A549 treated with RU486 at 1 μM for 4 hours (cell line): ENCODE measurements at places on chromosomes 13 and 19. TPM values are rescaled to one million over a fixed set of nuclear protein-coding genes. Genes with fewer than 3 reads are reported as not detected.

FGF9 gene
- not detected in 5 replicates for total RNA-seq

UFM1 gene
- 16.9 to 37.3 TPM (median 28.8 TPM) in 5 replicates for total RNA-seq

PNMA8A gene
- total RNA-seq, result 8.8 to 12.0 TPM (median 11.0 TPM) in 5 replicates

USHBP1 gene
- total RNA-seq, result not detected in 5 replicates

C19orf81 gene
- total RNA-seq, result 7.1 to 13.3 TPM (median 9.7 TPM) in 5 replicates

KLK8 gene
- not detected in 5 replicates for total RNA-seq

PTPRH gene
- 3.7 to 5.2 TPM (median 4.3 TPM) in 5 replicates for total RNA-seq

PTGER1 gene
- not detected in 5 replicates for total RNA-seq

LYPD5 gene
- total RNA-seq, result 0.14 to 0.22 TPM (median 0.15 TPM) in 3 of 5 replicates, not detected in the others

PDE4A gene
- 4.2 to 5.2 TPM (median 4.2 TPM) in 5 replicates for total RNA-seq

C13orf42 gene
- total RNA-seq, result not detected in 5 replicates

CYP2A6 gene
- total RNA-seq, result 0.26 TPM in 1 of 5 replicates, not detected in the others

KLK3 gene
- not detected in 5 replicates for total RNA-seq

GNA15 gene
- total RNA-seq, result 0.16 to 0.19 TPM (median 0.16 TPM) in 3 of 5 replicates, not detected in the others

ALOX5AP gene
- 1.9 to 4.5 TPM (median 3.0 TPM) in 5 replicates for total RNA-seq

RNF113B gene
- not detected in 5 replicates for total RNA-seq

FSTL3 gene
- total RNA-seq, result 122 to 180 TPM (median 158 TPM) in 5 replicates

IZUMO2 gene
- not detected in 5 replicates for total RNA-seq

ZNF112 gene
- 1.1 to 3.1 TPM (median 2.0 TPM) in 5 replicates for total RNA-seq
